Bronchial epithelial cell (primary cell): ENCODE measurements at places on chromosomes 6 and 20. TPM values are rescaled to one million over a fixed set of nuclear protein-coding genes. Genes with fewer than 3 reads are reported as not detected.

Gene NKX2-2
- total RNA-seq: not detected in 2 replicates

Gene CST4
- total RNA-seq: not detected in 2 replicates

Gene KCNK15
- under 0.01 and 0.26 TPM in 2 replicates for total RNA-seq

Gene SERINC1
- total RNA-seq: 205 and 208 TPM in 2 replicates

Gene COL20A1
- not detected in 2 replicates for total RNA-seq

Gene CCN5
- total RNA-seq: 0.38 TPM in 1 of 2 replicates, not detected in the other

Gene CALHM4
- under 0.01 TPM in 1 of 2 replicates, not detected in the other for total RNA-seq

Gene PROKR2
- total RNA-seq: not detected in 2 replicates

Gene PDYN
- not detected in 2 replicates for total RNA-seq

Gene NNAT
- total RNA-seq: not detected in 2 replicates

Gene BNIP5
- total RNA-seq: not detected in 2 replicates

Gene GLP1R
- total RNA-seq: not detected in 2 replicates

Gene PNLDC1
- total RNA-seq: 0.13 and 0.26 TPM in 2 replicates

Gene BEND6
- total RNA-seq: 0.53 and 1.3 TPM in 2 replicates

Gene NOX3
- not detected in 2 replicates for total RNA-seq

Gene TSPO2
- not detected in 2 replicates for total RNA-seq

Gene MOCS1
- total RNA-seq: 1.3 and 4.1 TPM in 2 replicates

Gene COL9A1
- not detected in 2 replicates for total RNA-seq

Gene ANGPT4
- not detected in 2 replicates for total RNA-seq

Gene FAM210B
- total RNA-seq: 9.3 and 18.7 TPM in 2 replicates

Gene TINAG
- not detected in 2 replicates for total RNA-seq

Gene PRICKLE4
- 0.53 and 0.90 TPM in 2 replicates for total RNA-seq

Gene EPPIN
- total RNA-seq: not detected in 2 replicates

Gene TNFRSF21
- total RNA-seq: 39.9 and 42.4 TPM in 2 replicates

Gene FERMT1
- total RNA-seq: 26.6 and 60.6 TPM in 2 replicates

Gene ANKEF1
- total RNA-seq: 4.2 and 5.2 TPM in 2 replicates

Gene SLC23A2
- 6.8 and 7.6 TPM in 2 replicates for total RNA-seq

Gene CGA
- not detected in 2 replicates for total RNA-seq

Gene TLDC2
- total RNA-seq: 0.13 and 0.26 TPM in 2 replicates

Gene SLC2A10
- total RNA-seq: 19.2 and 30.2 TPM in 2 replicates

Gene B4GALT5
- 9.7 and 25.2 TPM in 2 replicates for total RNA-seq

Gene CSNK2A1
- 242 and 268 TPM in 2 replicates for total RNA-seq

Gene DEFB132
- total RNA-seq: not detected in 2 replicates

Gene ENPP4
- 0.26 and 1.4 TPM in 2 replicates for total RNA-seq

Gene SIGLEC1
- not detected in 2 replicates for total RNA-seq

Gene CST5
- total RNA-seq: not detected in 2 replicates

Gene OARD1
- total RNA-seq: 18.2 and 19.5 TPM in 2 replicates

Gene LY86
- total RNA-seq: not detected in 2 replicates

Gene MTFR2
- 0.51 and 0.79 TPM in 2 replicates for total RNA-seq

Gene PROCR
- 61.3 and 127 TPM in 2 replicates for total RNA-seq

Gene COL12A1
- total RNA-seq: 6.4 and 11.3 TPM in 2 replicates
